ENCODE measurements at places on chromosomes 7 and 10. TPM values are rescaled to one million over a fixed set of nuclear protein-coding genes. Genes with fewer than 3 reads are reported as not detected.

DNA sequence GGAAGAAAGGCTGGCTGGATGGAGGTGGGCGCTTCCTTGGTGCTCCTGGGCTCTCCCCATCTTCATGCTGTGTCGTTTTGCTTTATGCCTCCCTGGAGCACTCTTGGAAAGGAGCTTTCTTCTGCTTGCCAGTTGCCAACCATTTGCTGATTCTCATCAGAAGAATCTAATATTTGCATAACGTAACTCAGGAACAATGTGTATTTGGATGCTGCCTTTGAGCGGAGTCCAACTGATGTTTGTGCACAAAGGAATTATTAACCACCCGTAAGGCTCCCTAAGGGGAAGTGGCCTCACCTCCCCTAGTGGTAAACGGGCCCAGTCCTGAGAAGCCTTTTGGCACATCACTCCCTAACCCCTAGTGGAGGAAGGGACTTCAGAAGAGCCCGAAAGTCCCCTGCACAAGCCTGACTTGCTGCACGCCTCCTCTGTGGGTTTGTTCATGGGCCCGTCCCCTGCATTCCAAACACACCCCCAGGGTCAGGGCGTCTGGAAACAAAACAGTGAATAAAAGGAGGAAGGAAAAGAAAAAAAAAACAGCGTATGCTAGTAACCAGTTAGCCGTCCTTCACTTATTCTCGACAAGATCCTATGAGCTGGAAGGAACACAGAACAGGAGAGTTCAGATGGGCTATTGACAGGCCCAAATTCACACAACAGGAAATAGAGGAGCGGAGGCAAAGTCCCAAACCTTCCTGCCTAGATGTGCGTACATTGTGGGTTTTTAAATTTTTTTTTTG lies 602.2 kb downstream of the LRMDA start:
- H3K36me3 ChIP-seq, result peaks cover 2% of the 10 kb centered on the region
- no peak overlapping the region for H3K27ac ChIP-seq
- DNase-seq, result no peak
- H3K27me3 ChIP-seq, result no peaks in the 10 kb centered on the region
- peaks cover 20% of the 10 kb centered on the region for H3K4me1 ChIP-seq
- no peak overlapping the region for H3K4me3 ChIP-seq

GRCh38 chr10:97442277-97442676 lies 3.5 kb downstream of the EXOSC1 start:
- no peak for DNase-seq
- H3K36me3 ChIP-seq, result peaks cover 8% of the 10 kb centered on the region
- H3K4me1 ChIP-seq, result peaks cover 25% of the 10 kb centered on the region
- H3K4me3 ChIP-seq, result no peak overlapping the region

DNA sequence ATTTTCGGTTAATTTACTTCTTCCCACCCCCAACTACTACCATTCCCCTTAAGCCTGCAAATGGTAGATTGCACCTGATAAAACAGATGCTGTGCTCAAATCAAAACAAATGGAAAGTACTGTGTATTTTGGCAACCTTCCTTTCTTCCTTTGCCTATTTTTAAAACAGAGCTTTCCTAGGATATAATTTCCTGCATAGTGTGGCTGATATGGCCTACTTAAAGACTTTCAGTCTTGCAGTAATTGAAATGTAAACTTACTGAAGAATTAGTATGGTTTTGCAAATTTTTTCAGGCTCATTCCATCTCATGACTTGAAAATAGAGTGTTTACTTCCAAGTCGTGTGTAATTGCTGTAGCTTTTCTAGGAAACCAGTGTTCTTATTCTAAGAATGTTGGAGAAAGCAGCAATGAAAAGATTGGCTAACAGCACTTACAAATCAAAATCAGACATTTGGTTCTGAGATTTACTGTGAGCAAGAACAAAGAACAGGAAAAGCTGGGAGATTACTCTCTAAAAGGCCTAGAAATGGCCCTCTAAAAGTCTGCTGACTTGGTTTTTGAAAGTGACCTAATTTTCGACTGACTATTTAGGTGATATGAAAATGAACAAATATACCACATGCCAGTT lies 52.0 kb downstream of the REEP3 start:
- no peak overlapping the region for H3K4me3 ChIP-seq
- H3K27me3 ChIP-seq, result no peaks in the 10 kb centered on the region
- no peak for DNase-seq
- peak overlapping the region; percentile 85 for H3K27ac ChIP-seq
- H3K36me3 ChIP-seq, result peaks cover 17% of the 10 kb centered on the region
- peaks cover 46% of the 10 kb centered on the region for H3K4me1 ChIP-seq

DNA sequence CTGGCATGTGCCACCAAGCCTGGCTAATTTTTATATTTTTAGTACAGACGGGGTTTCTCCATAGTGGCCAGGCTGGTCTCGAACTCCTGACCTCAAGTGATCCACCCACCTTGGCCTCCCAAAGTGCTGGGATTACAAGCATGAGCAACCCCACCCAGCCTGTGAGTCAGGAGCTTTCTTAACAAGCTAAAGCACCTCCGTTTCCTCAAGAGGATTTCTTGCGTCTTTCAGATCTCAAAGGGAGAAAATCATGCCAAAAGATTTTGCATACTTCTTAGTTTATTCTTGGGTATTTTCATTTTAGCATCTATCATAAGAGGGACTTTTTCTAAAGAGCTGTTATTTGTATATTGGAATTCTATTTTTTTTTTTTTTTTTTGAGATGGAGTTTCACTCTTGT lies 47.9 kb upstream of the FOXK1 start:
- H3K27me3 ChIP-seq, result no peaks in the 10 kb centered on the region
- H3K4me1 ChIP-seq, result peaks cover 30% of the 10 kb centered on the region
- no peaks in the 10 kb centered on the region for H3K36me3 ChIP-seq
- H3K27ac ChIP-seq, result no peak overlapping the region
- no peak overlapping the region for H3K4me3 ChIP-seq

DNA sequence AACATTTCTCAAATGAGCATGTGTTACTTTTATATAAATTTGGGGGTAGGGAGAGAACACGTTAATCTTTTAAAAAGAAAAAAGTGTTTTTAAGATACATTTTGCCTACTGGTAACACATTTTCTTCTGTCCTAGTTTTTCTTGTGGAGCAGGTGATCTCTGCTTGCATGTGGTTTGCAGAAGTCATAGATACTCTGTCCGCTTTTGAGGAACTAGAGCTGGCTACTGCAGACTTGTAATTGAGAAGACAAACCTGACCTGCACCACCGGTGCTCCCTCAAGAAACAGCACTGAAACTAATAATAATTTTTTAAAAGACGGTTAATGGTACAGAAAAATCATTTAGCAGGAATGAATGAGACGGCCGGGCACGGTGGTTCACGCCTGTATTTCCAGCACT lies 243.1 kb downstream of the KIAA1217 start:
- no peak for DNase-seq
- H3K4me3 ChIP-seq, result no peak overlapping the region
- H3K36me3 ChIP-seq, result no peaks in the 10 kb centered on the region
- H3K4me1 ChIP-seq, result peaks cover 39% of the 10 kb centered on the region

DNA sequence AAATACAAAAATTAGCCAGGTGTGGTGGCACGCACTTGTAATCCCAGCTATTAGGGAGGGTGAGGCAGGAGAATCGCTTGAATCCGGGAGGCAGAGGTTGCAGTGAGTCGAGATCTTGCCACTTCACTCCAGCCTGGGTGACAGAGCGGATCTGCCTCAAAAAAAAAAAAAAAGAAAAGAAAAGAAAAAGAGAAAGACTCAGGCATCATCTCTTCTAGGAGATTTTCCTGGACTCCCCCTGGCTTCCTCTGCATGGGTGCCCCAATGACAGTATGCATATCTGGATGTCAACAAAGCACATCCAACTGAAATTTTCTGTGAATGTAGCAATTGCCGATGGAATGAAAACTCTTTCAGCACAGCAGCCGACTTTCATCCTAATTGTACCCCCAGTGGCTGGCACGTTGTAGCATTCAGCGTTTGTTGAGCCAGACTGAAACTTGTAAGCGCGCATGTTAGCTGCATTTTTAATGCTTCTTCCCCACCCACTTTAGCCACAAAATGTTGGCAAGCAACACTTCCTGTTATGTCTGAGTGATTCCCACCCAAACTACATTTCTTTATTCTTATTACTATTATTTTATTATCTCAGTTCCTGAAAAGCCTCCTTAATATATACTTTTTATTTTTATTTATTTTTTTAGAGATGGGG lies 70.2 kb downstream of the PRTFDC1 start:
- peaks cover 20% of the 10 kb centered on the region for H3K4me1 ChIP-seq
- no peaks in the 10 kb centered on the region for H3K36me3 ChIP-seq
- H3K27me3 ChIP-seq, result no peaks in the 10 kb centered on the region
- DNase-seq, result no peak
- no peak overlapping the region for H3K4me3 ChIP-seq

- no peaks in the 10 kb centered on the region for H3K4me1 ChIP-seq
- H3K4me3 ChIP-seq, result no peak overlapping the region
- no peak overlapping the region for H3K27ac ChIP-seq
- peaks cover 45% of the 10 kb centered on the region for H3K27me3 ChIP-seq
These were observed 165.9 kb upstream of the PODXL start for GRCh38 chr7:131722371-131722770.

The SPDYE1 gene
- not detected for total RNA-seq

The ST8SIA6 gene
- total RNA-seq, result 0.24 TPM

The ZNF853 gene
- 16.2 TPM for total RNA-seq

The TAS2R3 gene
- total RNA-seq, result not detected
